ENCODE measurements at places on chromosomes 2 and 18.

GRCh38 chr2:70002241-70002899 is 40.9 kb upstream of the ASPRV1 start:
- DNase-seq = no peak

DNA sequence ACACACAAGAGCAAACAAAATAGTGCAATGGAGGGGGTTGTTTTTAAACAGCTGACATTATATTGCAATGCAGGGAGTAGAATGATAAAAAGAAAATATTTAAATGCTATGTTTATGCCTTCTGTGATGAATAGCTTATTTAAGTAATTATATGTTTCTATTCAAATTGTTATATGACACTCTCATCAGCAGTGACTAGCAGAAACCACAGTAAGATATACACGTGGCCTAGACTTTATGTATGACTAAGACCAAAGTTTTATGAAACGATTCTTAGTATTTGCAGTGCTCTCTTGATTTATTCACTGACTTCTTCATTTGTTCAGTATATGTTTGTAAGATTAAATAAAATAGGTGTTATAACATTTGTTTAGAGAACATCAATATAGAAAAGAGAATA is 26.1 kb upstream of the C1D start:
- no peak for DNase-seq

- DNase-seq = no peak
These were observed 320.4 kb downstream of the CBLN2 start for GRCh38 chr18:72223733-72224132.

DNA sequence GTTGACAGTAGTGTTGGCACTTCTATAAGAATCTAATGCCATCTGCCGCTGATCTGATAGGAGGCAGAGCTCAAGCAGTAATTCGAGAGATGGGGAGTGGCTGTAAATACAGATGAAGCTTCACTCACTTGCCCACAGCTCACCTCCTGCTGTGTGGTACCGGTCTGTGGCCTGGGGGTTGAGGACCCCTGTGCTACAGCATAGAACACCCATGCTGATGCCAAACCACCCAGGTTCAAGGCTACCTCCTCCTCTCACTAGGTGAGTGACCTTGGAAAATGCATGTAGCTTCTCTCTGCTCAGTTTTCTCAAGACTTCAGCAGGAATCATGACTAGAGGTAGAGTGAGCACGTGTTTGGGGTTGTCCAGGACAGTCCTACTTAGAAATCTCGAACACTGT is 263.4 kb downstream of the SH3BP4 start:
- no peak for DNase-seq
